LoVo (cell line): ENCODE measurements at places on chromosomes 1 and 21.

DNA sequence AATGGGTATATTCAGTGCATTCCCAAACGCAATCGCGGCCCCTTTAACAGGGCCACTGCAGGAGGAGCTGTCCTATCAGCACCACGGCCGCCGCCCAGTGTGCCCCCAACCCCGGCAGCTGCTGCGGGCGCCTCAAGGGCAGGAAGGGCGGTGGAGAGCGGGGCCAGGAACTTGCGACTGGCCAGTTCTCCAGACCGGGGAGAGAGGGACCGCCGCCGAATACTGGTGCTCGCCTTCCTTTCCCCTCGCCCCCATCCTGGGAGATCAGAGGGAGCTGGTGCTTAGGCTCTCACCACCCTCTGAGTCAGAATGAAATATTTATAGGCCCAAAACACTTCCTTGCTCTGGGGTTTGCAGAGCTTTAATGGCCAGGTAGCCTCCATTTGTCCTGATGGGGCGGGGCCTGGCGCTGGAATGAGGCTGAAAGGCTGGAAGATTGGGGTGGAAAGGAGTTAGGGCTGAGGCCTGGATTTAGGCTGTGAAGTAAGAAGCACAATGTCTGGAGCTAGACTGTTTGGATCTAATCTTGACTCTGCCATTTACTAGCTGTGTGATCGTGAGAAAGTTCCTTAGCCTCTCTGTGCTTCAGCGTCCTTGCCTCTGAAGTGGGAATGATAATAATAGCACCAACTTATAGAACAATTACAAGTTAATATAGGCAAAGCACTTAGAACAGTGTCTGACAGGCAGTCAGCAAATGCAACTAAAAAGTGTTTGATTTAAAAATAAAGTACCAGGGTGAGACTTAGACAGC lies 75.5 kb downstream of the NAV1 start:
- DNase-seq = no peak

DNA sequence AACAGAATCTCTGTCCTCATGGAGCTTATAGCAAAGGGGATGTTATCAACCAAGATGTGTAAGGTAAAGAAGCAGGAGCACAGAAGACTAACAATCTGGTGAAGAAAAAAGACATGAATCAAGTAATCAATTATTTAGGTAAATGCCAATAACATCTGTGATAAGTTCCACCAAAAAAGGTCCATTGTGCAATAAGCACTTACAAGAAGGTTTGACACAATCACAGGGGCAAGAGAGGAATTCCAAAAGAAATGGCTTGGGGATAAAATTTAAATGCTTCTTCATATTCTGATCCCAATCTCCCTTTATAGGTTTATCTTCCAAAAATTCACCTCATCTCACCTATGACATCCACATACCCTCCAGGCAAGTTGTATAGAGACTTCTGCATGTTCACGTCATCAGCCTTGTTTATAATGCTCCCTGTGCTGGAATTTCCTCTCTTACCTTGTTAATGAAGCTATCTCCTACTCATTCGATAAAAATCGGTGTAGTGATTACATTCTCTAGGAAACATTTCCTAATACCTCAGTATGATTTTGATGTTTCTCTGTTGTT lies 53.6 kb upstream of the DPT start:
- no peak for DNase-seq

DNA sequence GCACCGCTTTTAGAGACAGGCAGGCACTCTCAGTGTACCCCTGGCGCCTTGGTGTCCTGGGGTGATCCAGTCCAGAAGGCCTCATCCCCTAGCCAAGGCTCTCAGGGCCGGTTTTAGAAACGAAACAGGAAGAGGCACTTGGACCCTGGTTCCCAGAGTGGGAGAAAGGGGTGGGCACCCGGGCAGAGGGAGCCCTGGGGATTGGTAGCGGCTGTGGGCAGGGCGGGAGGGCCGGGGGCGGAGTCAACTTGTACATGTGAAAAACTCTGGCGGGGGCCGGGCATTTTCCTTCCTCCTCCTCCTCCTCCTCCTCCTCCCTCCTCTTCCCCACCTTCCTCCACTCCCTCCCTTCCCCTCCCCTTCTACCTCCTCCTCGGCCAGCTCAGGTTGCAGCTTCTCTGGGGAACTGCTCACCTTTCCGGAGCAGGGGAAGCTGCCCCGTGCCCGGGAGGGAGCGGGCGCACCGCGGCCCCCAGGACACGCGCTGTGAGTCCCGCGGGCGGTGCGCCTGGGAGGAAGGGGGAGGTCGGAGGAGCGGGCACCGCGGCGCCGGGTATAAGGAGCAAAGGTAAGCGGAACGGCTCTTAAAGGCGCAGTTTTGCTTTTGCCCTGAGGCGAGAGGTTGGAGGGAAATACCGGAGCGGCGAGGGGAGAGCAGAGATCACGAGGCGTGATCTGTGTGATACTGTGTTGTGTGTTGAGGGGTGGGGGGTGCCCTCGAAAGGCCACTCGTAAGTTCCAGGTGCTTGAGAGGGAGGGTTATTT lies at the start of gene CDK18:
Gene CDK18, plus strand, starts transcription at position 359 of the 765 bp plus-strand sequence. CDS start 18,499 bp downstream, outside the sequence.
- peak; percentile 91 for DNase-seq

- no peak for DNase-seq
These were observed 135.0 kb downstream of the PTPN14 start for GRCh38 chr1:214416417-214416816.

- DNase-seq = peak; percentile 76
These were observed 14.8 kb upstream of the NCMAP start for GRCh38 chr1:24540906-24541710.

- DNase-seq = no peak
These were observed 14.1 kb downstream of the XKR8 start for GRCh38 chr1:27973771-27974416.

DNA sequence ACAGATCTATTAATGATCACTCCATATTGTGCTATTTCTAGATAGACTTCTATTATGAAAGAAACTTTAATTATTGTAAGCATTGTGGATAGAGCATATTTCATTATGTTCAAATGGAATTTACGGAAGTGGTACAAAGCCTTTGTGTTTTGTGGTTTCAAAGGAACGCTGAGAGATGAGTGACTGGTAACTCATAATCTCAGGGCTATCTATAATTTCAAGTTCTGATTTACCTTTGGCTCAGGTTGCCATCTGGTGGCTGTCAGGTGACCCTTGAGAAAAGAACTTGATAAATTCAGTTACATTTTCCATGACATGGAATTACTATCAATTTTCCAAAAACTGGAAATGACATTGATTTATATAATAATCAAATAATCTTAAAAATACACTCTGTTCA lies 12.2 kb downstream of the NTNG1 start:
- DNase-seq = peak; percentile 7

GRCh38 chr1:234721476-234722269 lies 111.7 kb upstream of the IRF2BP2 start:
- DNase-seq = no peak

DNA sequence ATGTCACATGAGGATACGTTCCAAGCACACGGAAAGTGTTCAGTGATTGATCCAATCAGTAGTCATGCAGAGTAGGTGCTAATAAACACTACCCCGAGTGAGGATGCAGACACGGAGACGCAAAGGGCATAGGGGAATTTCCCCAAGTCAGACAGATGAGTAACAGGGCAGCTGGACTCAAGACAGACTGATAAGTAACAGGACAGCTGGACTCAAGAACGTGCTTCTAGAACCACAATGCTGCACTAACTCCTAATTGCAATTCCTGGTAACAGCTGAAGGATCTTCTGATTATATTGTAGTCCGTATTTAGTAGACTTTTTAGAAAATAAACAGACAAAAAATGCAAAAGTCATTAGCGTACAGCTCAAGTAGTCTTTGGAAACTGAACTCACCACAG lies 1.9 kb upstream of the OR2T10 start:
- DNase-seq = no peak

DNA sequence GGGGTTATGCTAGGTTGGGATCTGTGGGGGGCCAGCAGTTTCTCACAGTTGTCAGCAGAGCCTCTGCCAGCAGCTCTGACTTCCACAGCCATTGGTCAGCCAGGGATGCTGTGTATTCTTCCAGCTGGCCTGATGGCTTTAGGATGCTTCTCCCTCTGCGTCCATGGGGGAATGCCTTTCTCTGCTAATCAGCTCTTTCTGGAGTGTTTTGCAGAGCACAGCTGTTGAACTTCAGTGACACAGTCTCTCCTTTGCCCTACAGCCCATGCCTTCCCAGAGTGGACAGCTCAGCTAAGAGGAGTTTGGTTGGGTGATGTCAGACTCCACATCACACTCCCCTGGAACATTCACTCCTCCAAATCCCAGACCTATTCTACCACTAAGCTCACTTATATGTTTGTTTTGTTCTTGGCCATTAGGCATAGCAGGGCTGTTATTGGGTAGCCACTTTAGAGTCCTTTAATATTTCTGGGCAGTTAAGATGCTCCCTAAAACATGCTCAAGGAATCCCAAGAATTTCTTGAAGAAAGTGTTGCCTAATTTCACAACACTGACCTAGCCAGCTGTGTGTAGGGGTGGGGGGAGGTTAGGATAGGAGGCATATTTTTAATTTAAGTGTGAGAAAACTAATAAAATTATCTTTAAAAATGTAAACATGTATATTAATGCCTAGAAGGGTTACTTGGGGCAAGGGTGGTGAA lies 75.3 kb upstream of the KIAA0040 start:
- DNase-seq = no peak

GRCh38 chr1:226754097-226754496 lies 15.0 kb upstream of the ITPKB start:
- no peak for DNase-seq

DNA sequence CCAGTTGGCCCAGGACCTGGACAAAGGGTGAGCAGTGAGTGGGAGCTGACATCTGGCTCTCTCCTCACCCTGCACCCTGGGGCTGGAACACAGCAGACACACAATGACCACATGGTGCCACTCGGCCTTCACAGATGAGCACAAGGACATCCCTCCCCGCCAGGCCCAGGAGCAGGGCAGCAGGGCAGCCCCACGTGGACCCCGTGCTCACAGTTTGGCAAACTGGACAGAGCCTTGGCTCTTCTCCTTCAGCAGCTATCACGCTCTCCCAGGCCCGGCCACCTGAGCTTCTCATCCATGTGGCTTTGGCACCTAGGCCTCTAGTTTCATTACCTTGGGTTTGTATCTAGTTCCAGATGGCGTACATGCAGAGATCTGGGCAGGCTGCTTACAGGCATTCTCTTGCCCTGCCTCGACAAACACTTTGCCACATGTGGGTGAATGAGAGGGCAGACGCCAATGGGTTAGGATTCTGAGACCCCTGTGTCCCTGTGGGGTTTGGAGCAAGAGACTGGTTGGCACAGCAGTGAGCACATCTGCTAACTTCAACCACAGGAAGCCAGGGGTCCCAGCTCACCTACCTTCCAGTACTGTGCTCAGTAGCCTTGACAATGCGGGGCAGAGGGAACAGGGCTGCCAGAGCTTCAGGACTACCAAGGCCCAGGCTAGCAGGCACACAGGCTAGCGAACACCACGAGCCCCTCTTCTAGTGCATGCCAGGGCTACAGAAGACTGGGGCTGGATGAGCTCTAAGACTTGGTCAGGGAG lies 3.4 kb upstream of the PTPRF start:
- no peak for DNase-seq

GRCh38 chr1:231213831-231214573 lies 27.0 kb upstream of the GNPAT start:
- DNase-seq = no peak

DNA sequence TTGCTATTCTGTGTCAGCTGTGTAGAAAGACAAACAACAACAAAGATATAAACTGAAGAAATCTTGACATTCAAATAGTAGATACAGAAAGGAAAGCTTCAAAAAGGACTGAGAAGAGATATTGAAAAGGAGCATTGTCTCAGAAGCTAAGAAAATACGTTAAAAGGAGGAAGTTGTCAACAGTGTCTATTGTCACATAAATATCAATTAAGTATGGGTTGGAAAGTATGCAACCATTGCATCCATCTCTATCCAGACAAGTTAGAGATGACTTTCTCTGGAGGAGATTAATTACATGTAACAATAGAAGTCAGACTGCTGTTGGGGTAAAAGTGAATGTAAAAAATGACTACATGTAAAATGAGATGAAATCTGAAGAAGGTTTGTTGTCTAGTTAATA lies 29.7 kb upstream of the BRINP3 start:
- no peak for DNase-seq

- no peak for DNase-seq
These were observed 29.0 kb upstream of the ARID1A start for GRCh38 chr1:26666855-26667254.

- no peak for DNase-seq
These were observed 165.9 kb downstream of the PCBP3 start for GRCh38 chr21:45809421-45809820.

GRCh38 chr1:86913399-86913895 lies 479 bp downstream of the SELENOF start:
- DNase-seq = peak; percentile 23

DNA sequence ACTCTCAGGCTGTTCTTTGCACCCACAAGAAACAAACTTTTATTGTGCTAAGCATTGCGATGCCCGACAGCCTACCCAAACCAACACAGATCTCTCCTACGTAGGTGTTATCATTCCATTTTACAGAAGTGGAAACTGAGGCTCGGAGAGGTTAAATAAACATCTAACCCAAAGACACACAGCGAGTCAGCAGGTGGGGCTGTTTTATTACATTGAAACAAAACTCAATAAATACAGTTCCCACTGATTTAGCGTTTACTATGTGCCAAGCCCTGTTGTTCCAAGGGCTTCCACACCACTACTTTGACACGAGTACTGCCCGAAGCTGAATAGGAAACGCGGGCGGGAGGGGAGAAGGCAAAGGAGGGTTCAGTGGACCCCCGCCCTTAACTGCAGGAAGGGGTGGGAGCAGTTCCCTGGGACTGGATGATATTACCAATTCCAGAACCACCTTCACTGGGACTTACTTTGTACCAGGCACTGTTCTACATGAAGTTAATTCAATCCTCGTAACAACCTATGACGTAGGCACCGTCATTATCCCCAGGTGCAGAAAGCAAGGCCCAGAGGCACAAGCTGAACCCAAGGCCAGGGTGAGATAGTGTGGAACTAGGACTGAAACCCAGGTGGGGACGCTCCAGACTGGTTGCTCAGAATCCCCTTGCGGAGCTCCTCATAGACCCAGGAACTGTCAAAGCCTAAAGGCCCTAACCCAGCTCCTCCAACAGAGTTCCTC lies 19.3 kb upstream of the ALDH4A1 start:
- DNase-seq = no peak

GRCh38 chr1:87292684-87293493 lies 35.8 kb upstream of the LMO4 start:
- peak; percentile 64 for DNase-seq

- no peak for DNase-seq
These were observed 89.3 kb downstream of the EPHB2 start for GRCh38 chr1:22799971-22800370.

- DNase-seq = no peak
These were observed 106.6 kb upstream of the TMPRSS2 start for GRCh38 chr21:41614511-41614910.

DNA sequence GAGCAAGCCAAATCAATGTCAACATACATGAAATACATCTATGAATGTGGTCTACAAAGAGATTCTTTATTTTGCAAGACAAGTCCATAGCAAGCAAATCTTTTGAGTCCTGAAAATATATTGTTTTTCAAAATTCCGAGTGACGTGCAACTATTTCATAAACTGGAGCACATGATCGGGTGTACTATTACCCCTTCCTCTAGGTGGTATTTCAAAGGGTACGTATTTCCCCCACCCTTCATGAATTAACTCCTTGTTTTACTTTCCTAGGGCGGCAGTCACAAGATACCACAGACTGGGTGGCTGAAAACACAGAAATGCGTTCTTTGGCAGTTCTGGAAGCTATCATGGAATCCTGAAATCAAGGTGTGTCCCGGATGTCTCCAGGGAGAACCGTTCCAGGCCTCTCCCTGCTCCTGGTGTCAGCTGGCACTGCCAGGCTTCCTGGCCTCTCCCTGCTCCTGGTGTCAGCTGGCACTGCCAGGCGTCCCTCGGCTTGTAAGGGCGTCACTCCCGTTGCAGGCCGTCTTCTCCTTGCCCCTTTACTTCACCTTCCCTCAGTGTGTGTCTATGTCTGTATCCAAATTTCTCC lies 55.3 kb downstream of the RIPK4 start:
- no peak for DNase-seq

GRCh38 chr1:208584167-208584755 lies 340.1 kb upstream of the PLXNA2 start:
- no peak for DNase-seq
